ENCODE measurements at places on chromosomes 3 and 15.

DNA sequence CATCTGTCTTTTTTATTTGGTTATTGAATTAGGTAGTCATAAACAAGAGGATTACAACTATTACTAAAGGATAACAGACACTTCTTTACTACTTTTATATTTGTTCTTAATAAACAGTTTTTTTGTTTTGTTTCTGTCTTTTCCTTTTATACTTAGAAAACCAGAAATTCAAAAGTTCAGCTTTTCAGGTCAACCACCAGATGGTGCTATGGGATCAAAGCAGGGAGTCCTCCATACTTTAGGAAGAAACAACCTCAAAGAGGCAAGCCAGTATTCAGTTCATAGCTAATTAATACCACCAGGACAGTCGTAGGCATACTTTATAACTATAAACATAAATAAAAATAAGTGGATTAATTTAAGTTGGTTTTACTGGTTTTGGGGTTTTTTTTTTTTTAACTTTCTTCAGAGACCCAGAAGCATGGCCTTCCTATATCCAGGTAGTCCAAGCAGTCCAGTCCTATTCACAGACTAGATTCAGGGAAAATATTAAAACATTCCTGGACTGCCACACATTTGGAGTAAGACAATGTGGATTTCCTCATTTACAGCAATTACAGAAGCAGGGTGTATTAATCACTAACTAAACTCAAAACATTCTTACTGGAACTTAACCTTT lies 16.0 kb upstream of the EID1 start:
- peak; percentile 88 for DNase-seq

DNA sequence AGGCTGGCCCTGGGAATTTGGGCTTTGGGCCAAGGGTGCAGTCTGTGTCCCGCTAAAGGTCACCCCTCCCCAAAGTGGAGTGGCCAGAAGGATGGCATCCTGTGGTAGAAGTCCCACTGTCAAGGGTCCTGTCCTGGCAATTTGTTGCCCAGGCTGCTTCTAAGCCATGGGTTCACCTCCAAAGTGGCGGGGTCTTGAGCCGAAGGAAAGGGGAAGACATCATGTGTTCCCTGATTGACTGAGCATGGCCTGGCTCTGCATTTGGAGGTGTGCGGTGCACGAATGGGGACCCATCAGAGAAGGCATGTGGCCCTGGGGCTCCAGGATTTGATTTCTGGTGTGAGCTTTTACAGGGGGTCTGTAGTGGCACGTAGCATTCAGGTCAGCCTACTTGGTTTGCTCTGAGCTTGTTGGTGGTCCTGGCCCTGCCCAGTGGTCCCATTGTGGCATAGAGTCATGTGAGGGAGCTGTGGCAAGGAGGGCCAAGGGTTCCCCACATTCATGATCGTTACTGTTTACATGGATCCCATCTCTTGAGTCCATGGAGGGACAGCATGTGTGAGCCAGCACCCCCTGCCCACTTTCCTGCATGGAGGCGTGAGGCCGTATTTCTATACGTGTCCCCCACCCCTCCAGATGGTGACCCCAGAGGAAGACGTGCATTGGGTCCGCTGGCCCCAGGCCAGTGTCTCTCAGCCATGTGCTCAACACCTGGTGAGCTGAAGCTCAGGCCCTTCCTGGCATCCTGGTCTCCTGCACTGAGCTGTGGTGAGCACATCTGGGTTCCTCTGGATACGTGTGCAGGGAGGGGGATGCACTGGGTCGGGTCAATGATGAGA lies 225.1 kb downstream of the SNRPN start:
- no peak for DNase-seq

GRCh38 chr3:49900491-49901153 lies 3.1 kb downstream of the MST1R start:
- peak; percentile 25 for DNase-seq

DNA sequence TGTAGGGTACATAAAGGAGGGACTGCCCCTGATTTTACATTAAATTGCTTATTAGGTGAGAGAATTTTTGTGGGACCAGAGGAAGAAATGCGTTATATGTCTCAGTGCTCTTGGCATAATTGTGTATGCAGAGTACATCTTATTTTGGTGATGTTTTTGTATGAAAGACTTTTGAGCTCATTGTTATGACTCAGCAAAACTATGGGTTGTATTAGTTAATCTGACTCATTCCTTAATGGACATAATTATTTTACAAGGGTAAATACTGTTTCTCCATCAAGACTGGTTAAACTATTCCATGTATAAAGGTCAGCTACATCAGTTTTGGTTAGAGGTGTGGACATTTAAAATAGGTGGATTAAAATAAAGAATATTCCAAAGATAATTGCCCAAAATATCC lies 156.8 kb downstream of the ALCAM start:
- no peak for DNase-seq

DNA sequence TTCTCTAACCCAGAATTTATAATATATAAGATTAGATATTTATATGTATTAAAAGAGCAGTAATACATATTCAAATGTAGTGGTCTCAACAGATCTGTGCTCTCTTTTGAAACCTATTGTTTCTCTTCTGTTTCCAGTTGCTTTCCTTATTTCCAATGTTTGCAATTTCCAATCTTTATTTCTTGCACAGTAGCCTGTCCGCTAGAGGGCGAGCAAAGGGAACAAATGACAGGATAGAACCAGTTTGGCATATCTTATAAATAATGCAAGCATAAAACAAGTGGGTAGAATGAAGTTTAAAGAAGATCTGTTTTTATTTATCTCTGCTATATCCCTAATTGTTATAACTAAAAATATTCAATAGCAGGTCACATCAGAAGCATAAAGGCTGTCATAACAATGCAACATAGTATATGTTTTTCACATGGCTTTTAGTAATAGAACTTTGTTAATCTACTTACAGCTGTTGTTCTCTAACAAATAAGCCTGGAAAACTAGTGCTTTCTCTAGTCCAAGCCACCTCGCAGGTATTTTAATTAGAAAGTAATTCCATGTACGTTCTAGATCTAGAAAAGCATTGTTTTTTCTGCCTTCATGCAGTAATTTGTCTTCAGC lies 15.1 kb upstream of the TCAIM start:
- DNase-seq, result peak; percentile 82

- DNase-seq, result no peak
Observed at GRCh38 chr3:98371853-98372252, 18.2 kb downstream of the OR5K4 start.

DNA sequence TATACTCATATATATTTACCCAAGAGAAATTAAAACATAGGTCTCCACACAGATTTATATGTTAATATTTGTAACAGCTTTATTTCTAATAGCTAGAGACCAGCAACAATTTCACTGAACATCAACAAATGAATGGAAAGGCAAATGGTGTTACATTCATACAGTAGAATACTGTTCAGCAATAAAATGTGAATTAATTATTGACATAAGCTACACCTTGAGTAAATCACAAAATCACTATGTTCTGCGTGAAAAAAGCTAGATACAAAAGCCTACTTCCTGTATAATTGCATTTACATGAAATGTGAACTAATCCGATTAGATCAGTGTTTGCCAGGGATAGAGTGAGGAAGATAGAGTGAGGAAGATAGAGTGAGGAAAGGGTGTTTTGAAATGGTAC lies 945.7 kb downstream of the SQOR start:
- DNase-seq, result no peak

- DNase-seq, result no peak
Observed at GRCh38 chr3:16803019-16803418, 81.7 kb upstream of the PLCL2 start.

DNA sequence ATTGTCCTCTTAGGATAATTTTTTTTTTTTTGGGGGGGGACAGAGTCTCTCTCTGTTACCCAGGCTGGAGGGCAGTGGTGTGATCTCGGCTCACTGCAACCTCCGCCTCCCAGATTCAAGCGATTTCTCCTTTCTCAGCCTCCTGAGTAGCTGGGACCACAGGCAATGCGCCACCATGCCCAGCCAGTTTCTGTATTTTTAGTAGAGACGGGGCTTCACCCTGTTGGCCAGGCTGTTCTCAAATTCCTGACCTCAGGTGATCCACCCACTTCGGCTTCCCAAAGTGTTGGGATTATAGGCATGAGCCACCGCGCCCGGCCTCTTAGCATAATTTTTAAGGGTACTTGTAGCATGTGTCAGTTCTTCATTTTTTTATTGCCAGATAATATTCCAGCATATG lies 122.6 kb downstream of the FNDC3B start:
- DNase-seq, result no peak

GRCh38 chr15:47437491-47437890 lies 279.8 kb upstream of the SEMA6D start:
- DNase-seq, result no peak

Measured in fibroblast of the aortic adventitia (primary cell).